Sigmoid colon (tissue), 7 donors: ENCODE measurements at places on chromosomes 6 and 20. TPM values are rescaled to one million over a fixed set of nuclear protein-coding genes. Genes with fewer than 3 reads are reported as not detected.

DNA sequence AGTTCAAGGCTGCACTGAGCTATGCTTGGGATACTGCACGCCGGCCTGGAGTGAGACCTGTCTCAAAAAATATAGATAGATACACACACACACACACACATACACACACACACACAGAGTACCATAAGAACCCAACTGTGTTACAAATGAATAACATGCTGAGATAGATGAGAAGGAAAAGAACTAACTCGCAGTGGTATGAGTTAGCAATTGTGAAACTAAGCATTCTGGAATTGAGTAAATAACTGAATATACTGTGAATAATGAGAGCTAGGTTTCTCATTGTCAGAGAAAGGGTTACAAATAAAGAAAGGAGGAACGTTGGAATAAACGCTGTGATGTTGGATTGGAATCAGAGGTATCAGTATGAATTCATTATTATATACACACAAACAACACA lies 14.6 kb upstream of the FAXC start:
- no peaks in the 10 kb centered on the region for H3K4me1 ChIP-seq
- H3K36me3 ChIP-seq = no peaks in the 10 kb centered on the region
- H3K27ac ChIP-seq = no peak overlapping the region
- no peak overlapping the region for H3K4me3 ChIP-seq
- DNase-seq = no peak

DNA sequence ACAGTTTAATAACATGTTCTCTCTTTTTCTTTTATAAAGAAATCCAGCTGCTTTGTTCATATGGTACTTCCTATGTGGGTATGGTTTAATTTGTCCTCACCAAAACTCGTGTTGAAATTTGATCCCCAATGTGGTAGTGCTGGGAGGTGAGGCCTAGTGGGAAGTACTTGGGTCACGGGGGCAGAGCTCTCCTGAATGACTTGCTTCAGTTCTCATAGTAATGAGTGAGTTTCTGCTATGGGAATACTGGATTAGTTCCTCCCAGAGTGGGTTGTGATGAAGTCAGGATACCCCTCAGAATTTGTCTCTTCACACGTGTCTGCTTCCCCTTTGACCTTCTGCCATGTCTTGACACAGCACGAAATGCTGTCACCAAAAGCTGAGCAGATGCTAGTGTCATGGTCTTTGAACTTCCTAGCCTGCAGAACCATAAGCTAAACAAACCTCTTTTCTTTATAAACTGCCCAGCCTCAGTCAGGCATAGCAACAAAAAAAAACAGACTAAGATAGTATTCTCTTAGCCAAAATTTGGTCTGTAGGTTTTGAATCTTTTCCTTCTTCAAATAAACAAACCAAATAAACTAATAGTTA lies 87.8 kb upstream of the HS3ST5 start:
- no peak overlapping the region for H3K4me3 ChIP-seq
- H3K27ac ChIP-seq = no peak overlapping the region
- DNase-seq = no peak
- no peaks in the 10 kb centered on the region for H3K4me1 ChIP-seq

DNA sequence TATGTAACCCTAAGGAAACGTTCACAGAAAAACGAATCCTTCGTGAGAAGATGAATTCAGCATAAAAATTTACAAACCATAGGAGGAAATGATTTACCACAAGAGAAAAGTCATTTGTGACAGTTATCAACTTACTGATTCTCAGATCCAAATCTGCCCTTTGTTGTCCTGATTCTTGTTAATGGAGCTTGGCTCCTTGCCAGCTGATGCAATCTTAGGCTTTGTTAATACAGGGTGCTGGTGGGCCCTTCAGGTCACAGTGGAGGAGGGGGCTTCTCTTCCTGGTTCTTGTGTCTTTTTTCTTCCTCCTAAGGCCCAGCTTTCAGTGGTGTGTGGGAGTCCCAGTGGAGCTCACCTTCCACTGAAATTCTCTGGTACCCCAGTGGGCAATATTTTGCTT lies 108.4 kb upstream of the MAP3K7 start:
- H3K27me3 ChIP-seq = no peaks in the 10 kb centered on the region
- H3K4me3 ChIP-seq = no peak overlapping the region
- H3K27ac ChIP-seq = no peak overlapping the region
- no peaks in the 10 kb centered on the region for H3K4me1 ChIP-seq

- H3K27ac ChIP-seq = no peak overlapping the region
- DNase-seq = no peak
- H3K4me3 ChIP-seq = no peak overlapping the region
- no peaks in the 10 kb centered on the region for H3K36me3 ChIP-seq
- H3K27me3 ChIP-seq = no peaks in the 10 kb centered on the region
- peaks cover 86% of the 10 kb centered on the region for H3K4me1 ChIP-seq
Observed at GRCh38 chr6:44120692-44121443, 6.4 kb downstream of the MRPL14 start.

DNA sequence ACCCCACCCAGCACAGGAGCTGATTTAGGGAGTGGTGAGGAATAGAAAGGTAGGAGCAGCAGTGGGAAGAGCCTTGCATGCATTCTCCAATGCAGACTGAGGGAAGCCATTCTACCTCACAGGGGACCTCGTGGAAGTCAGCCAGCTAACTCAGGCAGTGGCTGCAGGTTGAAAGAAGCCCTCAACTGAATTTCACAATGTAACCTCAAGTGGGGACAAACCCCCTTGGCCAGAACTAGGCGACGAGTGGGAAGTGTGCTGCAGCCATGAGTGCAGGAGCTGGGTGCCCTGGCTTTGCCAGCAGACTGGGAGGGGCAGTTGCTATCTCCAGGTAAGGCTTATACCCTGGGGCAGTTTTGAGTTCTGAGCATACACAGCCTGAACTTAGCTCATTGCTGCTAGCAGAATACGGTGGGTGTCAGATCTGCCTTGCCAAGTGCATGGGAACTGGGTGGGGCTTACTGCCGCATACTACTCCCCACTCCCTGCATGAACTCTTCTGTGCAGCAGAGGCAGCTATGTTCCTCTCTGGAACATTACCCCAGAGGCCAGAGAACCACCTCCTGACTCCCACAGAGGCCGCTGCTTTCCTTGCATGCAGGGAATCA lies 126.5 kb downstream of the CDK19 start:
- H3K4me1 ChIP-seq = no peaks in the 10 kb centered on the region
- H3K4me3 ChIP-seq = no peak overlapping the region
- H3K27me3 ChIP-seq = no peaks in the 10 kb centered on the region
- H3K36me3 ChIP-seq = no peaks in the 10 kb centered on the region
- H3K27ac ChIP-seq = no peak overlapping the region

- H3K27me3 ChIP-seq = no peaks in the 10 kb centered on the region
- no peaks in the 10 kb centered on the region for H3K36me3 ChIP-seq
- no peaks in the 10 kb centered on the region for H3K4me1 ChIP-seq
- no peak overlapping the region for H3K4me3 ChIP-seq
- DNase-seq = no peak
Observed at GRCh38 chr6:142071981-142072380, 60.7 kb upstream of the GJE1 start.

- H3K4me1 ChIP-seq = peaks cover 4% of the 10 kb centered on the region
- peak overlapping the region; percentile 54 for H3K4me3 ChIP-seq
- H3K27me3 ChIP-seq = peaks cover 30% of the 10 kb centered on the region
- no peak overlapping the region for H3K27ac ChIP-seq
Observed at GRCh38 chr6:28587746-28588075, 62.0 kb downstream of the GPX5 start.

DNA sequence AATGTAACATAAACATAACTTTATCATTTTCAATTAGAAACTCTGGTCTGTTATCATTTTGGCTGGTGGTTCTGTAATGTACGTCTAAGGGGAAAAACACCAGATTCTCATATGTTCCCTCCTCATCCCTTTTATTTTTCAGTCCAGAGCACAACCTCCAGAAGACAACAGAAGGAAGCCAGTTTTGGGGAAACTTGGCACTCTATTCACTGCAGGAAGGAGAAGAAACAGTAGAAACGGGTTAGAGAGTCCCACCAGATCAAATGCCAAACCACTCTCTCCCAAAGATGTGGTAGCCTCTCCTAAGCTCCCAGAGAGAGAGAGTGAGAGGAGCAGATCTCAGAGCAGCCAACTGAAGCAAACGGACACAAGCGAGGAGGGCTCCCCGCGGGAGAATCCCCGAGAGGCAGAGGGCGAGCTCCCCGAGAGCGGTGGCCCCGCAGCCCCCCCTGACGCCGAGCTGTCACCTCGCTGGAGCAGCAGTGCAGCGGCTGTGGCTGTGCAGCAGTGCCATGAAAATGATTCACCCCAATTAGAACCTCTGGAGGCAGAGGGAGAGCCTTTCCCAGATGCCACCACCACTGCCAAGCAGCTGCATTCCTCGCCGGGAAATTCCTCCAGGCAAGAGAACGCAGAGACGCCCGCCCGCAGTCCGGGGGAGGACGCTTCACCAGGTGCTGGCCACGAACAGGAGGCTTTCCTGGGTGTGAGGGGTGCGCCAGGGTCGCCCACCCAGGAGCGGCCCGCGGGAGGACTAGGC lies 117.8 kb downstream of the RTN4IP1 start:
- peaks cover 66% of the 10 kb centered on the region for H3K27me3 ChIP-seq
- peak; percentile 66 for DNase-seq
- H3K4me1 ChIP-seq = peaks cover 26% of the 10 kb centered on the region

- H3K27me3 ChIP-seq = no peaks in the 10 kb centered on the region
- H3K36me3 ChIP-seq = peaks cover 16% of the 10 kb centered on the region
- DNase-seq = no peak
- no peak overlapping the region for H3K4me3 ChIP-seq
- H3K27ac ChIP-seq = no peak overlapping the region
Observed at GRCh38 chr6:15653581-15653980, 9.2 kb downstream of the DTNBP1 start.

LY6G6F gene
- not detected for total RNA-seq

TGM2 gene
- total RNA-seq = 20.7 TPM

CST3 gene
- 1,132 TPM for total RNA-seq

MTCH1 gene
- total RNA-seq = 163 TPM
